8988T (cell line): ENCODE measurements at places on chromosomes 2 and 18.

- no peak for DNase-seq
Measured at GRCh38 chr2:190882411-190882766, 1.8 kb downstream of the GLS start.

DNA sequence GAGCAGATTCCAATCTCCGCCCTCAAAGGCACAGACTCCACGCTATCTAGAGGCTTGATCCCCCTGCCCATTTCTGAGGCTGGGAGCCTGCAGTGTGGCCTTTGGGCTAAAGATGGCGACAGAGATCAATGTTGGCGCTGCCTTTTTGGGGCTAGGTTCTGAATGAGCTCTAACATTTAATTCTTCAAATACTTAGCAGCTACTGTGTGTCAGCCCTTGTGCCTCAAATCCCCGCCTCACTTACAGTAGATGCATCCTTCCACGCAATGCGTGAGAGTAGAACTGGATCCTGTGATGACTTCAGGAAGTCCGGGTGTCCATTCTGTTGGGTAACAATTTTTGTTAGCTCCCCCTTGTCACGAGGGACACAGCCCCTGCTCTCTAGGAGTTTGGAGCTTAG is 12.4 kb downstream of the IL1F10 start:
- no peak for DNase-seq

DNA sequence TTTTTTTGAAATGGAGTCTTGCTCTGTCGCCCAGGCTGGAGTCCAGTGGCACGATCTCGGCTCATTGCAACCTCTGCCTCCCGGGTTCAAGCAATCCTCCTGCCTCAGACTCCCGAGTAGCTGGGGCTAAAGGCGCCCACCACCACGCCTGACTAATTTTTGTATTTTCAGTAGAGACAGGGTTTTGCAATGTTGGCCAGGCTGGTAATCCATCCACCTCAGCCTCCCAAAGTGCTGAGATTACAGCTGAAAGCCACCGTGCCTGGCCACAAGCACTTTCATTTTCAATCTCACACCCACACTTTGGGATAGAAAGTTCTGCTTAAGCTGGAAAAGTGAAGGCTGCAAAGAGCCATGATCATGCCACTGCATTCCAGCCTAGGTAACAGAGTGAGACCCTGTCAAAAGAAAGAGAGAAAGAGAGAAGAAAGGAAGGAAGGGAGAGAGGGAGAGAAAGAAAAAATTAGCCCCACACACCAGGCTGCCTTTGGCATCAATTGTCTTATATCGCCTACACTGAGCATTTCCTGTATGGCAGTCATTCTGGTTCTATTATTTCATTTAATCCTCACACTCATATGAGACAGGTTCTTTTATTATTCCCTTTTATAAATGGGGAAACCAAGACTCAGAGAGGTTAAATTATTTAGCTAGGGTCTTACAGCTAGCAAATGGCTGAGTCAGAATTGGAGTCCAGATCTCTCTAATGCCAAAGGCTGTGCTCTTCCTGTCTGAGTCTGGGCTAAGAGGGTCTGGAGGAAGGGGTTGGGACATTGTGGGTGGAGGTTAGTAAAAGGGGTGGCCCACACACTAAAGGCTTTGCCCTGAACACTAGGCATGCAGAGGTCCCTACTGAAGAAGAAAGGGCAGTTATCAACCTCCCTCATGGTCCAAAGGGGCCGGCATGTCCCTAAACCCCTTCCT is 37.9 kb upstream of the PKDCC start:
- DNase-seq, result no peak

GRCh38 chr2:193776988-193777387 is 1582.3 kb upstream of the TMEFF2 start:
- no peak for DNase-seq

DNA sequence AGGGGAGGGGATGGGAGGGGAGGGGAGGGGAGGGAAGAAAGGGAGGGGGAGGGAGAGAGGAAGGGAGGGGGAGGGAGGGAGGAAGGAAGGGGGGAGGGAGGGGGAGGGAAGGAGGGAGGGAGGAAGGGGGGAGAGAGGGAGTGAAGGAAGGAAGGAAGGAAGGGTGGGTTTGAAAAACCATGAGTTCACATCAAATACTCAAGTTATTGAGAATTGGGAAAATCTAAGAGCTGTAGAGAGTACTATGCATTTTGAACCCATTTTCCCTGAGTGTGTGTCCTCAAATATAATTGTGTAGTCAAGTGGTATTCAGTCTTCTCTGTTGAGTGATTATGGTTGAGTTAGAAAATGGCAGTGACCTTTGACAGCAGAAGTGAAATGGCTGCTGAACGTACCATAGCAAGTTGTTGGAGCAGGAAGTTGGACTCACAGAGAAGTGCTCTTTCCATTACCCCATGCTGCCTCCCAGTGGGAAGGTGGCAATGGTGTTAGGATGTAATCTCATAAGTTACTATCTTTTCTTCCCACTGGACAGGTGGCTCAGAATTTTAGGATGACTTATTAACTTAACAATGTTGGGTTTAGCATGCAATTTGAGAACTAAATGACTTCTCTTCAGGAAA is 214.6 kb downstream of the SETBP1 start:
- DNase-seq, result peak; percentile 24

- DNase-seq, result no peak
Measured at GRCh38 chr2:85662899-85663593, 5.0 kb downstream of the SFTPB start.

- DNase-seq, result no peak
Measured at GRCh38 chr2:218262237-218262600, 1.4 kb downstream of the GPBAR1 start.

GRCh38 chr18:12491611-12492435 is 84.1 kb downstream of the PRELID3A start:
- DNase-seq, result no peak

DNA sequence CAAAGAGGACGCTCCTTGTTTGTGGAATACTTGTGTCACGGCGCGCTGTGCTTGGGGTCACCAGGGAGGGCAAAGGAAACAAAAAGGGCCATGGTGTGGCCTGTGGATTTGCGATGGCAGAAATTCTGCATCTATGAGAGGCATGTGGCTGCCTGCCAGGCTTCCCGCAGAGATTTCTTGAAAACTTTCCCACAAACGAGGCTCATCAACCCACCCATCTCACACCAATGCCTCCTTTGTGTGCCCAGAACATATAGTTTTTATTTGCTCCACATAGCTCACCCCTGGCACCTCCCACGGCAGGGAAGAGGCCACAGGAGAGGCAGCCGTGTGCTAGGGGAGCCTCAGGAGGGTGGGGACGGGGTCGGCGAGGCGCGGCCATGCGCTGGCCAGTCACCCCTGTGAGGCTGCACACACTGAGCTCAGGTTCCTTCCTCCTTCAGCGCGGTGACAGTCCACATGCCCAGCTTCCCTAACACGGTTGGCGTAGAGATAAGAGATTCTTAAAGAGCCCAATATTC is 100.3 kb downstream of the MBP start:
- DNase-seq, result no peak

DNA sequence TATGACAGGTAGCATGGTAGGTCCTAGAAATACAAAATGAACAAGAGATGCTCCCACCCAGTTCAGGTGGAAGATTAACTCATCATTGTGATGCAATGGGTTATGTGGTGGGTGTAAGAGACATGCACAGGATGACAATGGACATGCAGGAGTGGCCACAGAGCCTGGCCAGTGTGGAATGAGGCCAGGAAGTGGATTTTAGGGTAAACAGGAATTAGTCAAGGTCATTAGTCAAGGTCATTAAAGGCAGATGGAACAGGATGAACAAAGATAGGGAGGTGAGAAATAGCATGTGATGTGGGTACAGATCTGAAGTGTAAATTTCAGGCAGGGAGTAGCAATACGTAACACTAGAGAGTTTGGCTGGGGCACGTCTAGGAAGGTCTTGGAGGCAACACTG is 15.6 kb upstream of the SERTAD2 start:
- DNase-seq, result no peak

GRCh38 chr2:85394976-85395375 is 15.2 kb downstream of the CAPG start:
- DNase-seq, result no peak

DNA sequence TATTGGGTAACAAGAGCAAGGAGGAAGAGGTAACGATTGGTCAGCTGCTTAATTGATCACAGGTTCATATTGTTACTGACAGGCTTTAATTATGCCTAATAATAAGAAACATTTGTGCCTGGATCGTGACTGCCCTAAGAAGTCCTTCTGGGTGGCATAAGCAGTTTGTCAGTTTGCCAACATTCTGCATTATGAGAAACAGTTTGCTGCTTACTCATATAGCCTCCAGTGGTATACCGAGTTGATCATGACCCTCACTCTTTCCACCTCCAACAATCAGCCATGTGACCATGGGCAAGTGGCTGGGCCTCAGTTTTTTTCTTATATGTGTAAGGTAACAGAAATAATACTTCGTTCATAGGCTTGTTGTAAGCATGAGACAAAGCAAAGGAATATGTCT is 96.6 kb upstream of the CABLES1 start:
- no peak for DNase-seq

DNA sequence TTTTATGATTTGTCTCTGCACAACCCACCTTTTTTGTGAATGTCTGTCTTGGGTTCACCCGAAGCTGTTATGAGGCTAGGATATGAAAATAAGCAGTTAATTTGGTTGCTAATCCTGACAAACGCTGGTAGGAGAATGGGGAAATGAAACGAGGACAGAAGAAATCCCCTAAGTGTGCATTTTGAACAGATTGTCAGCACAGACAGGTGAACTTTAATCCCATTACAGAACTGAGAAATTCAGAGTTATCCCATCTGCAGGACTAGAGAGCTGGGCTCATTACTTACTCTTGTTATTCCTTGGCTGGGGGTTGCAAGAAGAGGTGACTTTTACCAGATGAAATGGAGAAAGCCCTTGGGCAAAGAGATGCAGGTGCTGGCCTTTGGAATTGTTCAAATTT is 123.3 kb upstream of the NYAP2 start:
- DNase-seq, result no peak

DNA sequence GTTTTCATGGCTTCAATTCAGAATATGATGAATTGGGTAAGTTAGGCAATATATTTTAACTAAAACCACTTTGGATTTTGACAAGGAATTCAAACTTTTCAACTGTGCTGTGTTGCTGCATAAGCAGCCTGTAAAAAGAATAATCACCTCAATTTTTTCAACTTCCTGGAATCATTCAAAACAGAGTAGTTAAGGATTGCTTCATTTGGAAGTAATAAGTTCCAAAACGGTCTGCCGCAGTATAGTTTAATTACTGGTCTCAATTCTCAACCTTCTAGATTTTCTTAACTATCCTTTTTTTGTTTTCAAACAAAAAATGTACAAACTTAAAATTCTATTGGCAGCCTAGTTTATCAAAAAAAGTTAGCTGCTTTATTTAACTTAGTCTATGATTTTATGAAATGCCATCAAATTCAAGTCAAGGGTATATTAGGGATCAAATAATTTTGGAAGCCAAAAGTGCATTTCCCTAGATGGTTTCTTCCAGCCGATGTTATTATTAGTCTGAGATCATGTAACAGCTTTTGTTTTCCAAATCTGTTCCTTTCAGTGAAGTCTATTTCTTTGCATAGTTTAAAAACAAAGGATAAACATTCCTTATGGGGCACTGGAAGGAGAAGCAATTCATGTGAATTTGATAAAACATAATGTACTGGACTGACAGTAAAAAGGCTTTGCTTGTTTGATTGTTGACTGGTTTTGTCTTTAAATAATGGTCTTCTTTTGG is 76.1 kb upstream of the ETAA1 start:
- no peak for DNase-seq

DNA sequence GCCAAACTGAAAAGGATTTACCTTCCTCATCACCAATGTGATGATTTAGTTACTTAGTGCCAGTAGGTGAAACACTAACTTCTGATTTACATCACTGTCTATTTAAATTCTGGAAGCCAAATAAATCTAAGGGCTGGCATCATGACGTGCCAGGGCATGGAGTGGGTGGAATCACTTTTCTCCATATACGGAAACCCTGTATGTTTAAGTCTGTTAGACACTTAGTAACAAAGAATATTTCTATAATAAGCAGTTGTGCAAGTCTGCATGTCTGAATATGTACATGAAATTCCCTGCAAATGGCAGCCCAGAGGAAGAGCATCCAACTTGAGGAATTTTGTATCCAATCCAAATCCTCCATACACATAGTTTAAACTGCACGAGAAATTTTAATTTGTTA is 243.1 kb upstream of the SMAD7 start:
- DNase-seq, result no peak

DNA sequence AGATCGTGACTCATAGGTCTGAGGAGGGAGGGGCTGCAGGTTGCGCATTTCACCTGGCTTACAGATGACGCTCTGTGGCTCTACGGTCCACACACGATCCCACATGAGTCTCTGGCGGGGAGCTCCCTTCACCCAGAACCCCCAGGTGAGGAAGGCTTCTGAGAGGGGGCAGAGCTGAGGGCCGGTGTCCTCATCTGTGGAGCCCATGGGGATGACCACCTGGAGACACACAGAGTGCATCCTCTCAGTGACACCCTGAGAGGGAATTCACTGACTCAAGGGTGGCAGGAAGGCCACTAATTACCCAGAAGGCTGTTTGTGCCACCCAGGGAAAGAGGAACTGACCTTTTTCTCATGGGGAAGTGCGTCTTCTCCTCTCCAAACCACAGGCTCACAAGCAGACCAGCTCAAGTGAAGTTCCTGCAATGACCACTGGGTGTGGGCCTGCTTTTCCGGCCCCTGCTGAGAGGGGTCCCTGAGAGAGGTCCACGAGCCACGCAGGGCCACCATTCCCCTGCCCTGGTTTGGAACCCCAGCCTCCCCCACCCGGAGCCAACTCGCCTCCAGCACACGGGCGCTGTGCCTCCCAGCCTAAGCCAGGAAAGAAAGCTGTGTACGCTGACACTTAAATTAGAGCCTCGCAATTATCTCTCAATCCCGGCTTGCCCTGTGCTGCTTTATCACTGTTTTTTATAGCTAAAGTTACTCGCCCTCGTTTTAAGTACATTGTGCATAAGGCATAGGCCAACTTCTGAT is 114.1 kb downstream of the BCL11A start:
- DNase-seq, result no peak

GRCh38 chr2:19851116-19851695 is 50.6 kb downstream of the TTC32 start:
- DNase-seq, result peak; percentile 52

GRCh38 chr2:119731983-119732382 is 27.7 kb upstream of the PTPN4 start:
- DNase-seq, result no peak

- DNase-seq, result no peak
Measured at GRCh38 chr18:63155169-63155852, 164.3 kb downstream of the BCL2 start.

DNA sequence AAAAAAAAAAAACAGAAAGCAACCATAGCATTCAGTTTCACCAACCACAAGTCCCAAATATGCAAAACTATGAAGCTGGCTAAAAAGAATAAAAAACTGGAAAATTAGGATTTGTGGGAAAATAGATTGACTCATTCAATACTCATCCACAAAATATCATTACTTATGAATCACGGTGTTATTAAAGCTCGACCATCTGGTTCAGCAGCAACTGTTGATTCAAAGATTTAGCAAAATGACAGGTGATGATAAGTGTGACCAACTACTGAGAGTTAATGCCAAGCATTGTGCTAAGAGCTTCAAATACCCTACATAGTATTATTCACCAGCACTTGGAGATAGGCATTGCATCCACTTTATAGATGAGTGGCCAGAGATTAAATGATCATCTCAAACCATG is 26.2 kb upstream of the XDH start:
- no peak for DNase-seq
